ENCODE measurements at places on chromosomes 7 and 10.

- no peak for DNase-seq
These were observed 50.7 kb downstream of the VIM start for GRCh38 chr10:17278607-17279240.

GRCh38 chr10:3210251-3210877 lies 37.8 kb upstream of the PITRM1 start:
- no peak for DNase-seq

- no peak for DNase-seq
These were observed 48.7 kb upstream of the ZMIZ1 start for GRCh38 chr10:79020015-79020491.

DNA sequence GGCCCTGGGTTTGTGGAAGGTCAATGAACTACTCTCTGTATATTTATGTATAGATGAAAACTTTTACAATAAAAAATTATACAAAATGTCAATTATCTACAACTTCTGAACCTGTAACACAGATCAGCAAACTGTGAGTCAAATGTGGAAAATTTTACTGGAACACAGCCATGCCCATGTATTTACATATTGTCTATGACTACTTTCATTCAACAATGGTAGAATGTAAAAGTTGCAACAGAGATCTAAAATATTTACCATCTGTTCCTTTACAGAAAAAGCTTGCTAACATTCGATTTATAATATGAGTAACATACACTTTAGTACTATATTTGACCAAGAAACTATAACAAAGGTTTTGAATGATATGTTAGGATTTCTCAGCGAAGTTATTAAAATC lies 481.6 kb downstream of the PARD3 start:
- no peak for DNase-seq

GRCh38 chr10:95688648-95689047 lies 5.1 kb downstream of the TCTN3 start:
- DNase-seq: no peak
